ENCODE measurements at places on chromosomes 6 and 20. TPM values are rescaled to one million over a fixed set of nuclear protein-coding genes. Genes with fewer than 3 reads are reported as not detected.

- no peaks in the 10 kb centered on the region for H3K27me3 ChIP-seq
- no peak overlapping the region for H3K27ac ChIP-seq
- H3K4me1 ChIP-seq, result peaks cover 7% of the 10 kb centered on the region
- H3K4me3 ChIP-seq, result no peak overlapping the region
- DNase-seq, result no peak
Measured at GRCh38 chr6:130773860-130774259, 53.3 kb upstream of the SMLR1 start.

DNA sequence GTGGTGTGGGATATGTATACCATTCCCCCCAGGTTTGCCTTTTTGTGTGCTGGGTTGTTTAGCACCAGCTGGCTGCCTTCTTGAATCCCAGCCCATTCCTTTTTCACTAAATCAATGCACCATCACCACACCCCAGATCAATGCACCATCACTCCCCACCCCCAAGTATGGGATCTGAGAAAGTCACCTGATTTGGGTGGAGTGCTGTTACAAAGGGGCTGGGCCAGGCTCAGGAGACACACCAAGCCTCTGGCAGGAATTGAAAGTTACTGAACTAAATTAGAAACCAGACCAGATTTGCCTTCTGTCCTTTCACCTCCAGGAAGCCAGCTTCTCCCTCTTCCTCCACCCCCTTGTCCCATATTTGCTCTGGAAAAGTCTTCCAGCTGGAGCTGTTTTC, 19.6 kb upstream of the PKHD1 start:
- no peaks in the 10 kb centered on the region for H3K27me3 ChIP-seq
- no peaks in the 10 kb centered on the region for H3K36me3 ChIP-seq
- H3K4me1 ChIP-seq, result no peaks in the 10 kb centered on the region
- DNase-seq, result no peak
- no peak overlapping the region for H3K27ac ChIP-seq

- DNase-seq, result no peak
- no peak overlapping the region for H3K27ac ChIP-seq
- no peaks in the 10 kb centered on the region for H3K4me1 ChIP-seq
- no peaks in the 10 kb centered on the region for H3K27me3 ChIP-seq
- no peaks in the 10 kb centered on the region for H3K36me3 ChIP-seq
Measured at GRCh38 chr6:129996387-129996786, 22.0 kb upstream of the L3MBTL3 start.

- H3K27ac ChIP-seq, result no peak overlapping the region
- H3K4me3 ChIP-seq, result no peak overlapping the region
- H3K36me3 ChIP-seq, result no peaks in the 10 kb centered on the region
- H3K27me3 ChIP-seq, result no peaks in the 10 kb centered on the region
- no peak for DNase-seq
Measured at GRCh38 chr6:2196079-2196679, 49.2 kb downstream of the GMDS start.

DNA sequence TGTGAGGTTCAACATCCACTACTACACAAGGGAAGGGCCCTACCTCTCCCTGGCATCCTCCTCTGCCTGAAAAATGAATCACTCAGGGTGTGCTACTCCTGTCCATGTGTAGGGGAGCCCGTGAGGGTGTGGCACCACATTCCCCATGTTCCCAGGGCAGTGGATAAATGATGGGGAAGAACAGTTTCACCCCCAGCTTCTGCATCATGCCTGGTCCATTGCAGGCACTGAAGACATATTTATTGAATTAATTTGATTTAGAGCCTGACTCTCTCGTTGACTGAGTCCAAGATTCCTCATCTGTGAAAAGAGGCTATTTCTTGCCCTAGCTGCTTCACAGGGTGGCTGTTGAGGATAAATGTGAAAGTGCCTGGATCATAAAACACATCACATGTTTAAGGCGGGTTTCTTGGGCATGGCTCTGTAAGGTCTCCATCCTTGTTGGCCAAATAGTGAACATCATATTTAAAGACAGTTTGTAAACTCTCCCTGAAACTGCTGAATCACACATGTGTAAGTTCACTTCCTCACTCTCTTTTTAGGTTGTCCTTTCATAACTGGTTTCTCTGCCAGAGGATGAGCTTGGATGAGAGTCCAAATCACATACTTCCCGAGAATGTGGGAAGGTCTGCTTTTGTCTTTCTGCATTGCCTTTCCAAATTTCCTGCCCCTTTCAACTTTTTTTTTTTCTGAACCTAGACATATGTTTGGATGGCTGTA, 79.7 kb upstream of the FYN start:
- no peaks in the 10 kb centered on the region for H3K27me3 ChIP-seq
- H3K4me1 ChIP-seq, result peaks cover 17% of the 10 kb centered on the region
- H3K36me3 ChIP-seq, result no peaks in the 10 kb centered on the region

- no peak overlapping the region for H3K4me3 ChIP-seq
- no peak for DNase-seq
Measured at GRCh38 chr20:1656844-1657243, 735 bp downstream of the SIRPG start.

DNA sequence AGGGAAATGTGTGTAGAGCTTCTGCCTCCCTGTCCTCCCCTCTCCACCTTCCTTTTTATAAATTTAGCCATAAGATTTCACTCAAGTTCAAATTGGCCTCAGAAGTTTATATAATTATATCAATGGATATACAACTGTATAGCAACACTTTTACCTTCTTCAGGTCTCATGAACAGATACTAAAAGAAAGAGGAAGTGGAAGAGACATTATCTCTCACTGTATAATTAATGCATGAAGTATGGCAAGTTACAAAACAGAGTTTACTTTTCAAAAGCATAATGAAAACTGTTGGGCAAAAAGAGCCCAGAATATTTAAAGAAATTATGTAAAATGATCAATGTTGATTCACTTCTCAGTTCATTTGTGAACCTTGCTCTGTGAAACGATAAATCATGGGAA, 99.7 kb downstream of the PDE7B start:
- no peaks in the 10 kb centered on the region for H3K36me3 ChIP-seq
- H3K4me3 ChIP-seq, result no peak overlapping the region
- H3K27me3 ChIP-seq, result no peaks in the 10 kb centered on the region

DNA sequence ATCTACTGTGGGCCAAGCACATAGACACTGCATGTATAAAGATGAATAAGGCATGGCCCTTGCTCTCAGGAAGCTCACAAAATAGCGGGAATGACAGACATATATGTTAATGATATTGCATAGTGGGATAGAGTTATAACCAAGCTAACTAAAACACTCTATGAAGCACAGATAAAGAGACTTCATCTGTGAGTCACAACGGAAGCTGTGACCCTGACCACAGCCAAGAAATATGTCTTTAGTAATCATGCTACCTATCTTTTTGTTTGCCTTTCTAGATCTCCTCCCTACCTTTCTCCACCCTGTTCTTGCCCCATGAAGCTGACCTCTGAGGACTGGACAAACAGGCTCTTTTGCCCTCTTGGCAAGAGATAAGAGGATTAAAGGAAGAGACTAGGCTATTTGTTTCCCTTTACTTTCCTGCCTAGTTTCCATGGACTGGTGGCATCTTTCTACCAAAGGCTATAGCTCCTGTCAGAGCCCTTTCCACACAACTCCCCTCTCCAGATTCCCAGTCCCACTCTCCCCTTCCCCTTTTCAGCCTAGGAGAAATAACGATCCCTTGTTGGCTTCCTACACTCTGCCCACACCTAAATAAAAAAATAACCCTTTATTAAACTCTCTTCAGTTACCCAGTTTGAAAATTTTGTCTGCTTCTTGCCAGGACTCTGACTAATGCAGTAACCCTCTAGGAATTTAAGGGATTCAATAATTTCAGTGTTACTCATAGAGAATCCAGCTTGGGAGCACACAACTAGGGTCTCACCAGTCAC, 504.9 kb upstream of the MARCKS start:
- no peak for DNase-seq
- no peak overlapping the region for H3K27ac ChIP-seq
- H3K36me3 ChIP-seq, result no peaks in the 10 kb centered on the region
- H3K27me3 ChIP-seq, result no peaks in the 10 kb centered on the region
- H3K4me3 ChIP-seq, result no peak overlapping the region
- H3K4me1 ChIP-seq, result no peaks in the 10 kb centered on the region

- H3K27me3 ChIP-seq, result no peaks in the 10 kb centered on the region
- no peaks in the 10 kb centered on the region for H3K36me3 ChIP-seq
- H3K4me1 ChIP-seq, result peaks cover 6% of the 10 kb centered on the region
- H3K27ac ChIP-seq, result no peak overlapping the region
Measured at GRCh38 chr6:46367354-46368168, 123.7 kb downstream of the RCAN2 start.

DNA sequence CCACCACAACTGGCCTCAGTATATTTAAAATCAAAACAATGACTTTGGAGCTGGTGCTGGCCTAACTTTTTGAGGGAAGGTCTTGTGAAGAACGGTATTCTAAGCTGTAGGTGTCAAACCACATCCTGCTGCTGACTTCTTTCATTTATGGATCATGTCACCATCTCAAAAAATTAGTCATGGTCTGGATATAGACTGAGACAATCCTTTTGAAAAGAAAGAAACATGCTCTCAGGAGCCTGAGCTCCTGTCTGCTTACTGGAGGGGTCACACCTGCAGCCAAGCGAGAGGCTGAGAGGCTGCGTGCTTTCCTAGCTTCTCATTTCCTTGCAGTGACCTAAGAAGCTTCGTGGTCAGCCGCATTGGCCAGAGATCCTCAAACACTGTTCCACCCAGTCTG, 55.2 kb downstream of the TIAM2 start:
- H3K36me3 ChIP-seq, result no peaks in the 10 kb centered on the region
- no peaks in the 10 kb centered on the region for H3K27me3 ChIP-seq
- no peaks in the 10 kb centered on the region for H3K4me1 ChIP-seq
- H3K4me3 ChIP-seq, result no peak overlapping the region
- no peak for DNase-seq

DNA sequence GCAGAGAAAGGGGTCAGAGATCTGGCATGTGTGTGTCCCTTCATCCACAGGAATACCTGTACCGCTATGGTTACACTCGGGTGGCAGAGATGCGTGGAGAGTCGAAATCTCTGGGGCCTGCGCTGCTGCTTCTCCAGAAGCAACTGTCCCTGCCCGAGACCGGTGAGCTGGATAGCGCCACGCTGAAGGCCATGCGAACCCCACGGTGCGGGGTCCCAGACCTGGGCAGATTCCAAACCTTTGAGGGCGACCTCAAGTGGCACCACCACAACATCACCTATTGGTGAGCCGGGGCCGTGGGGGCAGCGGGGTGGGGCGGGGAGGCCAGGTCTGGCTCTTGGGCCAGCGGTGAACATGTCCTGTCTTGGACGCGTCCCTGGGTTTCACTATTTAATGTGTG, 1.1 kb downstream of the MMP9 start:
- peaks cover 13% of the 10 kb centered on the region for H3K4me1 ChIP-seq
- DNase-seq, result no peak
- no peak overlapping the region for H3K4me3 ChIP-seq
- H3K36me3 ChIP-seq, result no peaks in the 10 kb centered on the region

DNA sequence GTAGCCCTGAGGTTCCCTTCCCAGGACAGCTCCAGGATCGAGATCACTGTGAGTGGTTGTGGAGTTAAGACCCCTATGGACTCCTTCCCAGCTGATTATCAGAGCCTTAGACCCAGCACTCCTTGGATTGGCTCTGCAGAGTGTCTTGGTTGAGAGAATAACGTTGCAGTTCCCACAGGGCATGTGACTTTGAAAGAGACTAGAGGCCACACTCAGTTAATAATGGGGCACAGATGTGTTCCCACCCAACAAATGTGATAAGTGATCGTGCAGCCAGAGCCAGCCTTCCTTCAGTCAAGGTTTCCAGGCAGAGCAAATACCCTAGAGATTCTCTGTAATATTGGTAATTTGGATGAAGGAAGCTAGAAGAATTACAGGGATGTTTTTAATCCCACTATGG, 5.2 kb upstream of the BTN2A2 start:
- H3K27me3 ChIP-seq, result no peaks in the 10 kb centered on the region
- H3K4me1 ChIP-seq, result no peaks in the 10 kb centered on the region
- no peak for DNase-seq
- no peaks in the 10 kb centered on the region for H3K36me3 ChIP-seq
- H3K4me3 ChIP-seq, result no peak overlapping the region
- H3K27ac ChIP-seq, result no peak overlapping the region

- no peak overlapping the region for H3K27ac ChIP-seq
- no peaks in the 10 kb centered on the region for H3K36me3 ChIP-seq
- no peaks in the 10 kb centered on the region for H3K4me1 ChIP-seq
- H3K27me3 ChIP-seq, result no peaks in the 10 kb centered on the region
Measured at GRCh38 chr6:139508023-139508422, 133.6 kb upstream of the CITED2 start.

DNA sequence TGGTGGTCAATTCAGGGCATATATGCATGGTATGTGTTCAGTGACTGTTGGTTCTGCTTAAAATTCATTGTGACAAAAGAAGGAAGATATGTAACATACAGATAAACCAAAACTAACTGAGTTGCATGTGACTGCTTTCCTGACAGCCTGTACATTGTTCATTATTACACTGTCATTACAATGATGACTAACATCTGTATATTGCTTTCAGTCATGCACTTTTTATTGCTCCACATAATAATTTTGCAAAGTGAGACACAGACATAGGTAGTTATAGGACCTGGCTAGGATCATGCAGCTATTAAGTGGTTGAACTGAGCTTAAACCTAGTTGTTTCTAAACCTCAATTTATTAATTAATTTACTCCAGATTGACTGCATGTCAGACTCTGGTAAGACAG, 703.2 kb downstream of the HDGFL1 start:
- no peaks in the 10 kb centered on the region for H3K27me3 ChIP-seq
- H3K4me1 ChIP-seq, result no peaks in the 10 kb centered on the region
- H3K27ac ChIP-seq, result no peak overlapping the region
- H3K36me3 ChIP-seq, result no peaks in the 10 kb centered on the region
- H3K4me3 ChIP-seq, result no peak overlapping the region

DNA sequence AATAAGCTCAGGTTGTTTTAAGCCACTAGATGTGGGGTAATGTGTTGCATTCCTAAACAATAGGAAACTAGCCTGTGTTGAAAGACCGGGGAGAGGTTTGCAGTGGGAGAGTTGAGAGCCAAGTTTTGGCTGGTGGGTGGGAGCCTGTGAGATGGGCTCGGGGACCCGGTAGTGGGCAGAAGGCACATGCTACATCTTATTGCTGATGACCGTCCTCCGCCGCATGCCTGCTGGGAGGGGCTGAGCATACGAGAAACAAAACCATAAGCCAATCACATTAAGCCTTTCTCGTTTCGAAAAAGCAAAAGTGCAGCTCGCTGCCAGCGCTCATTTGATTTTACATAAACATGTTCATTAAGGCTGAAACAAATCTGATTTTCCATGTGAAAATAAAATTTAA, 57.4 kb upstream of the MPC1 start:
- H3K4me3 ChIP-seq, result no peak overlapping the region
- no peaks in the 10 kb centered on the region for H3K36me3 ChIP-seq
- no peaks in the 10 kb centered on the region for H3K27me3 ChIP-seq
- H3K4me1 ChIP-seq, result no peaks in the 10 kb centered on the region
- DNase-seq, result no peak

GRCh38 chr6:57226221-57226620, 4.1 kb upstream of the RAB23 start:
- no peak overlapping the region for H3K4me3 ChIP-seq
- H3K27ac ChIP-seq, result peak overlapping the region; percentile 97
- no peaks in the 10 kb centered on the region for H3K36me3 ChIP-seq
- H3K27me3 ChIP-seq, result no peaks in the 10 kb centered on the region
- DNase-seq, result no peak

- H3K36me3 ChIP-seq, result no peaks in the 10 kb centered on the region
- no peak overlapping the region for H3K4me3 ChIP-seq
- H3K27ac ChIP-seq, result no peak overlapping the region
- no peaks in the 10 kb centered on the region for H3K27me3 ChIP-seq
- H3K4me1 ChIP-seq, result no peaks in the 10 kb centered on the region
Measured at GRCh38 chr6:137816133-137816579, 50.9 kb upstream of the TNFAIP3 start.

The PPP1R3G gene
- polyA plus RNA-seq, result under 0.01 TPM

The SRF gene
- polyA plus RNA-seq, result 13.9 TPM

The C20orf144 gene
- not detected for polyA plus RNA-seq

The TMEM74B gene
- not detected for polyA plus RNA-seq

The BPI gene
- 0.09 TPM for polyA plus RNA-seq

The SCRT2 gene
- not detected for polyA plus RNA-seq
